ENCODE measurements at places on chromosomes 7 and 10. TPM values are rescaled to one million over a fixed set of nuclear protein-coding genes. Genes with fewer than 3 reads are reported as not detected.

Gene SFRP5
- total RNA-seq = not detected

Gene AGFG2
- 3.4 TPM for total RNA-seq

Gene PNLIPRP2
- not detected for total RNA-seq

Gene DNAH11
- 7.3 TPM for total RNA-seq

Gene PUS7
- 31.1 TPM for total RNA-seq

Gene ATP5F1C
- total RNA-seq = 165 TPM

Gene OR13A1
- total RNA-seq = not detected

Measured in nasal cavity respiratory epithelium epithelial cell of viscerocranial mucosa (primary cell).